ENCODE measurements at places on chromosomes 6 and 20.

DNA sequence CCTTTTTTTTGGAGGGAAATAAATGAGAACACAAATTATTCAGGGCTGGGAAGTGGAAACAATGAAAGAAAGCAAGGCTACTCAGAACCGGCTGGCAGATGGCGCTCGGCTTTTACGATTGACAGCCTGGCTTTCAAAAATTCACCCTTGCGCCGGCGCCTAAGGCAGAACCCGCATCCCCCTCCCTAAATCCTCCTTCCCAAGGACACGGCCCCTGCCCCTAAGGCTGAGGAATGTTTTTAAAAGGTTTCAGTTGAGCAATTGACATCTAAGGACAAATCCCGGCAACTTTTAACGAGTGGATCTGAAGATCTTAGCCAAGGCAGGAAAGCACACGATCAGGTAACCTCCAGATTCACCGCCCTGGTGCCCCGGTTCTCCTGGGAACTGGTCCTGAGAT is 16.3 kb downstream of the GNAS start:
- no peak for DNase-seq

DNA sequence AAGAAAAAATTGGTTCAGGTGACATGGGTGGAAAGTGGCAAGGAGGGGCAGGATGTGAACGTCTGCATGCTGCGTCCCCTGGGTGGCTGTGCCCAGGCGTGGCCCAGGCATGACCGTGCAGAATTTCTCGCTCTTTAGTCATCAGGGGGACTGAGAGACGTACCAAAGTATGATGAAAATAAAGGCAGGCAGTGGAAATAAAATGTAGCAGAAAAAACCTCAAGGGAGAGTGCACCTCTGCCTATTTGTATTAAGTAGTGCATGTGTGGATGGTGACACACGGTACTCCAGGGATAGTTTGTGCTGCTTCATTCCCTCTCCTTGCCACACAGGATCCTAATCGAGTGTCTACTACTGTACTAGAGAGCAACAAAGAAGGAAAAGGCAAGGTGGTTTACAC is 81.1 kb downstream of the ATP9A start:
- no peak for DNase-seq

GRCh38 chr20:48737434-48738093 is 90.2 kb downstream of the PREX1 start:
- no peak for DNase-seq

DNA sequence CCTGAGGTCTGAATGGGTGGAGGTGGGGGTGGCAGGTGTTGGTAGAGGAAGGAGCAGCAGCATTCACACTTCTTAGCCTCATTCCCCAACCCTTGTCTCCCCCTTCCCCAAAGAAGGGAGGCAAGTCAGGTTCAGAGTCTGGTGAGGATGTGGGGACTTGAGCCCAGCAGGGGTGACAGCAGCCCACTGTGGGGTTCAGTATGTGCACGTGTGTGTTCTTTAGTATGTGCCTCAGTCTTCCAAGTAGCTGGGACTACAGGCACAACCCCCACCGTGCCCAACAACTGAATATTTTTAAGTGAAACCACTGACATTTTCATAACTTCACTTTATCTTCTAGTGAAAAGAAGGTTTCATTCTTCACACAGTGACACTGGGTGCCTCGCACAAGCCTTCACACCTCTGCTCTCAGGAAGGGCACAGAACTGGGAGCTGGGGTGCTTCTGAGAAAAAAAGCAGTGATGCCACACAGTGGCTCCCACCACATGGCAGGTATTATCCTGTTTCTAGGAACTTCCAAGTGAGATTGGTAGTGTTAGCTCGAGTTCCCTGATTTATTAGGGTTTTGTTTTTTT is 33.4 kb upstream of the PRELID3B start:
- no peak for DNase-seq

DNA sequence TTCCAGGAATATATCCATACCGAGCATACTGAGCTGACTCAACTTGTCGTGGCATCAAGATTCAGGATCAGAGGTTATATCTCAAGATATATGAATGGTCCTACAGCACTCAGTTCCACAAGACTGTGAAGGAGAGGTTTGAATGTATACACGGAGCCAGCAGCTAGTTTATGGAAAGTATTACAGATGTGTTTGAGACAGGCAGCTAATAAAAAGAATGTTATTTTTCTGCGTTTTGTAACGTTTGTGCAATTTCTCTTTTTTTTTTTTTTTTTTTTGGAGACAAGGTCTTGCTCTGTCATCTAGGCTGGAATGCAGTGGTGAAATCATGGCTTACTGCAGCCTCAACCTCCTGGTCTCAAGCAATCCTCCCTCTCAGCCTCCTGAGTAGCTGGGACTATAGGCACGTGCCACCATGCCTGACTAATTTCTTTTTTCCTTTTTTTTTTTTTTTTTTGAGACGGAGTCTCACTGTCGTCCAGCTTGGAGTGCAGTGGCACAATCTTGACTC is 3.4 kb upstream of the FAM110A start:
- DNase-seq, result no peak

DNA sequence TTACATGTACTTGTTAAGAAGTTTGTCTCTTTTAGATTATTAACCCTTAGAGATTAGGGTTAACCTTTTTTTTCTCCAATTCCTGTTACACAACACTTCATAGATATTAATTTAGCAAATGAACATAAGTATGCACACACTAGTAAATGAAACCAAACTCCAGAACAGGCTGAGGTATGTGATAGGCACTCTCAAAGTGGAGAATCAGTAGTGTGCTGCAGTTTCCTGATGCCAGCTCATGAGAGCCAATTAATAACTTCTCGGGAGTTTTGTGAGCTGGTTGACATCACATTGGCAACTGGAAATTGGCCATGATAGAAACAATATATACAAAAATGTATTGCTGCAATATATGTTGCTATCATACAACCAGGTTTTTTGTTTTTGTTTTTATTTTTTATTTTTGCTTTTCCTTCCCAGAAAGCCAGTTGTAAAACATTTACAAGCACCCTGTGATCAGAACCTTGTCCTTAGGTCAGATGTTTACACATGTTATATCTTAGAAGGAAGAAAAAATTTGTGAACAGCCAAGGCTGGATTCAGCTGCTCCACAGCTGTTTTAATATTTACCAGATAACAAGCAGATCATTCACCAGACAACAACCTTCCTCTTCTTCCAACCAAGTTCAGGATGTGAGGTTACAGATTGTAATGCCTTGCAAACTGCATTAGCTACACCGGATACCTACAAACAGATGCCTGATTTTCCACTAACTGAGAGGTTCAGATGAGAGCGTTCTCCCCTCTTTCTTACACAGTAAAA is 42.4 kb upstream of the ECHDC1 start:
- DNase-seq, result no peak

DNA sequence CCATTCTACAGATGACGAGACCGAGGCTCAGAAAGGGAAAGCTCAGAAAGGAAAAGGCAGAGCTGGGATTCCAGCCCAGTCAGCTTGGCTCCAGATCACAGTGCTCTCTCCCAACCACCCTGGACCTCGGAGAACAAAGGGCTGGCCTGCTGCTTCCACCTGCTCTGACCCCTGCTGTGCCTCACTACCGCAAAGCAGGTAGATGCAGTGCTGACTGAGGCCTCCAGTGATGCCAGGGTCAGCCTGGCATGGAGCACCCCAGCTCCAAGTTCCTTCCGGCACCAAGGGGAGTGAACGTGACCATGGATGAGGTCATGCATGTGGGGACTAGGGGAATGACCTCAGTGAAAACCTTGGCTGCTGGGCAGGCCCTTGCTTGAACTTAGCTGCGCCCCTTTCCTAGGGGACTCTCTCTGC is 20.7 kb upstream of the TLDC2 start:
- no peak for DNase-seq

- no peak for DNase-seq
These were observed 444.2 kb upstream of the JAG1 start for GRCh38 chr20:11117808-11118528.

GRCh38 chr6:35552285-35552917 is 39.7 kb upstream of the TULP1 start:
- peak; percentile 71 for DNase-seq

- no peak for DNase-seq
These were observed 38.4 kb upstream of the SPTLC3 start for GRCh38 chr20:12970372-12970821.

DNA sequence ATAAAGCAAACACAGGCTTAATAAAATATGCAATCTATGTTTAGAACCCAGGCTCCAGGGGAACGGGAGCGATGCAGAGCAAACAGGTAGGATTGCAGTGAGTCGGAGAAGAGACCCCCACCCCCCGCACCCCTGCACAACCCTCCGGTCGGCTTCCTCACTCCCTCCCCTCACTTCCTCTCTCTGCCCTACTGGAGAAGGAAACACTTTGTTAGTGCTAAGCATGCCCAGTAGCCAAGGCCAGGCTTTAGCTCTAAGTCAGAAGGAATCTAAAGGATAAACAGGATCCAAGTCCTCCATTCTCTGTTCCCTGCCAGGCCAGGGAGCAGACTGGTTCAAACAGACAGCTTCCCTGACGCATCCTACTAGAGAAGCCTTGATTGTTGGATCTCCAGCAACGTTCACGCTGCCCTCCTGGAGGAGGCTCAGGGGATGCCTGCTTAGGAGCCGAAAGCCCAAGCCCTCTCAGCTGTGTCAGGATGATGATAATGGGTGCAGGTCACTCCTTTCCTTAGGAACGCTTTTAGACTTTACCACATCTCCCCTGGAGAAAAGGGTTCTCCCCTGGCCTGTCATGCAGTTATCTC is 14.7 kb downstream of the FOXQ1 start:
- DNase-seq, result no peak

DNA sequence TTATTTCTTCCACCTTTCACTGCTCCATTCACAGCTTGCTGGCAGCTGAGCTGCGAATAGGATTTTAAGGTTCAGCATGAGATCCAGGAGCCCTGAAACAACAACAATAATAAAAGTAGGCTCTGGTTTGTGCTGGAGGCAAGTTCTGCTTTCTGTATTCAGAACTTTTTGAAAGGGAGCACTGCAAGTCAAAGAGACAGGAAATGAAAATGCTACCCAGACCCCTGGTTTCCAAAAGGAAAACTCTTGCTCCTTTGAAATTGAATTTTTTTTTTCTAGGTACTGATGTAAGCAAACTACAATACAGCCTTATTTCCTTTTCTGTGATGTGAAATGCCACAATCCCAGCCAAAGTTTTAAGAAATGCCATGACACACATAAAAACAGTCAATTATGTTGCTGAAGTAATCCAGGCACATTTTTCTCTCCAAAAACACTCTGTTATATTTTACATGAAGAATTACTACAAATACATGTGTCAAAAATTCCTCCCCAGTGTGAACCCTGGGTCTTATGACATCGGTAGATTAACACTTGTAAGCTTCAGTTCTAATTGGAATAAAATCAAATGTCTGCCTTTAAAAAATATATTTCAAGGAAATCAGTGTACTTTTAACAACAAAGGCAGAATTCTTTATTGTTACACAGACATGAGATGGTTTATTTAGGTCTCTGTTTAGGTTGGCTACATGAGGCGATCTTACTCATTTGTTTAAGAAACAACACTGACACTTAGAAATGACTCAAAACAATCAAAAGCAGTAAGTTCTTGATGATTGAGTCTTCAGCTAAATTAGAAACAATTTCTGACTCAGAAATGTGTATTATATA is 656.7 kb downstream of the EPHA7 start:
- DNase-seq, result no peak

DNA sequence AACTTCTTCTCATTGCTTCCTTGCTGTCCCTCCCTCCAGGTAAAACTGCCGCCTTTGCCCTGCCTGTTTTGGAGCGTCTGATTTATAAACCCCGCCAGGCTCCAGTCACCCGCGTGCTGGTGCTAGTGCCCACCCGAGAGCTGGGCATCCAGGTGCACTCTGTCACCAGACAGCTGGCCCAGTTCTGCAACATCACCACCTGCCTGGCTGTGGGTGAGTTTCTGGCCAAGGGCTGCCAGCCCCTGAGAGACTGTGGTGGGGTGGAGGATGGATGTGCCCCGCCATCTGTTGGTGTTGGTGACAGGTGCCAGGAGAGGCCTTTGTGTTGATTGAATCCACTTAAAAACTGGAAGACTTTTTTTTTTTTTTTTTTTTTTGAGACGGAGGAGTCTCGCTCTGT is 9.5 kb downstream of the DDX27 start:
- DNase-seq, result no peak

DNA sequence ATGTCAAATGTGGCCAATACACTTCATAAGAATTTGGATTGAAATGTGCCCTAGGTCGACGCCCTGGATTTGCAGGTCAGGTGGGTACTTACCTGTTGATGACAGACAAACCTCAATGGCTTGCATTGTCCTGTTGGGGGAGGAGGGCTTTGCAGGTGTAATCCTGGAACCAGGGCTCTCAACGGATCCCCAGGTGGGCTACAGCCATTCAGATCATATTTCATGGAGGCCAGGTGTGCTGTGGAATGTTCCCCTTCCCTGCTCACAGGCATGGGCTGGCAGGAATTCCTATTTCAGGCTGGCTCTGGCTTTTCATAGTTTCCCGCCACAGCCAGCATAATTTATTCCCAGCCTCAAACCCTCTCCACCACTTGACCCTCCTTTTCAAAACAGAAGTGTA is 254.7 kb downstream of the SMOC2 start:
- no peak for DNase-seq

All from stimulated activated CD4-positive, alpha-beta T cell treated with anti-CD3 and anti-CD28 coated beads, Interleukin-2, amount 100 ng/mL, for 48 hours (primary cell).